ENCODE measurements at places on chromosomes 5 and 9. TPM values are rescaled to one million over a fixed set of nuclear protein-coding genes. Genes with fewer than 3 reads are reported as not detected.

- no peak overlapping the region for H3K4me3 ChIP-seq
- no peak overlapping the region for H3K27ac ChIP-seq
- no peak for DNase-seq
- no peaks in the 10 kb centered on the region for H3K36me3 ChIP-seq
- no peaks in the 10 kb centered on the region for H3K4me1 ChIP-seq
Observed at GRCh38 chr5:52896534-52897237, 92.5 kb upstream of the ITGA2 start.

- H3K36me3 ChIP-seq, result no peaks in the 10 kb centered on the region
- peaks cover 3% of the 10 kb centered on the region for H3K27me3 ChIP-seq
- H3K4me3 ChIP-seq, result no peak overlapping the region
- no peak overlapping the region for H3K27ac ChIP-seq
- H3K4me1 ChIP-seq, result no peaks in the 10 kb centered on the region
Observed at GRCh38 chr9:32776201-32776600, 7.1 kb upstream of the TMEM215 start.

DNA sequence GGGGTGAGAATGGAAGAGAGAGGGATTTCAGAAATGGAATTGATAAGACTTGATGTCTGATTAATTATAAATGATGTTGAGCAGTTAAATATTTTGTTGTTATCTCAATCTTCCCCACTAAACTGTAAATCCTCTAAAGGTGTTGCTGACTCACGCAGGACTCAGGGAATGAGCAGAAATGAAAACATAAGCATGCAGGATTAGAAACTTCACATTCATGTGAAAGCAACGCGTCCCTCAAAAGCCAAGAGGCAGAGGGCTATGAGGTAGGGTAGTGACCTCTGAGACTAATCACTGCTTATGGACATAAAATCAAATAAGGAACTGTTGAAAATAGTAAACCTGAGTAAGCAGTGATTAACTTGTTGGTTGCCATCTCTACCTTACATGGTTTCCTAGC, 21.1 kb downstream of the ADAMTSL1 start:
- H3K36me3 ChIP-seq, result no peaks in the 10 kb centered on the region
- no peaks in the 10 kb centered on the region for H3K4me1 ChIP-seq
- H3K27me3 ChIP-seq, result no peaks in the 10 kb centered on the region
- DNase-seq, result no peak

DNA sequence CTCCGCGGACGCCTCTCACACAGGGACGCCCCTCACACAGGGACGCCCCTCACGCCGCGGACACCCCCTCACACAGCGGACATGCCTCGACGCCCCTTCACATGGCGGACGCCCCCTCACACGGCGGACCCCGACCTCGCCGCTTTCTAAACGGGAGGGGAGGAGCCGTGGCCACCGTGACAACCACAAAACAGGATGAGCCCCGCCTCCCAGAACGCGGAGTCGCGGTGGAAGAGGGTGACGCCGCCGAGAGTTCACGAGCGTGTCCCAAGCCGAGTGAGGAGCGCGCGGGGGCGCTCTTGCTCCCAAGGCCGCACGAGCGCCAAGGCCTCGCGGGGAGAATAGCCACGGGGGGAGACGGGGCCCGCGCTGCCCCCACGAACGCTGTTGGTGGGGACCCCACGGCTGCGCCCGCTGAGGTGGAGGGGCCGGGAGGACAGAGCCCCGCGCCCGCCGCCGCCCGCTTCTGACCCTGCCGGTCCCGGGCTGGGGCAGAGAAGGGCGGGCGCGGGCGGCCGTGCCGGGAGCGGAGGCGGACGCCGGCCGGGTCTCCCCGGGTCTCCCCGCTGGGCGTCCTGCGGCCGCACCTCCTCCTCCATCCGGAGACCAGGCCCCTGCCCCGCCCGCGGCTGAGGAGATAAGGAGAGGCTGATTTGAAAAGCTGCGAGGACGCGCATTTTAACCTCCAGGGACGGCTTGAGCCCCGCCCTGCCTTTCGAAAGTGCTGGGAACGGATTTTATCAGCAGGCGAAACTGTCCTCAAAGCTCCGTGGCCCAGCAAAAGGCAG, 3.9 kb upstream of the NKD2 start:
- peak overlapping the region; percentile 35 for H3K4me3 ChIP-seq
- H3K27me3 ChIP-seq, result peaks cover 5% of the 10 kb centered on the region
- H3K27ac ChIP-seq, result no peak overlapping the region
- peak; percentile 52 for DNase-seq
- H3K4me1 ChIP-seq, result peaks cover 6% of the 10 kb centered on the region
- no peaks in the 10 kb centered on the region for H3K36me3 ChIP-seq

DNA sequence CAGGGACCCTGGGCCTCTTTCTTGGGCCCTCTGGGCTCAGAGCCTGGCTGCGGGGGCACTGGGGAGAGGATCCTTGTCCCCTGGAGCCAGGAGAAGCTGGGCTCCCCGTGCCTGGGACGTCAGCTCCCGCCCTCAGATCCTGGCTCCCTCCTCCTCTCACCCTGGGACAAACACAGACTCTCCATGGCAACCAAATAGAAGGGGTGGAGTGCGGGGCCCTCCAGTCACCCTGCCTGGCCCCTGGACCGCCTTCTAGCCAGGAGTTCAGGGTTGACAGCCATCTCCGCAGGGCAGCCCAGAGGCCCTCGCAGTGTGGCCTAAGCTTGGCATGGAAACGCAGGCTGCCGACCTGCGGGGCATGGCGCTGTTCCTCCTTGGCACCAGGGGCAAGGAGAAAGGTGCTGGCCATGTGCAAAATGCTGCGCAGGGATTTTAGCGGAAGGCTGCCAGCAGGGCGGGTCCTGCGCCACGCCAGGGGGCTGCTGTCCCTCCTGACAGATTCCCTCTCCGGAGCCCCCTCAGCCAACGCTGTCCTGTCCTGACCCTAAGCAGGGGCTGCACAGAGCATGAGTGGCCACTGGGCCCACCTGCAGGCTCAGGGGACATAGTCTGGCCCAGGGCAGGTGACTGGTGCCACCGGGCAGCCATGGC, 1.0 kb downstream of the ZDHHC11 start:
- no peak overlapping the region for H3K4me3 ChIP-seq
- H3K4me1 ChIP-seq, result no peaks in the 10 kb centered on the region
- no peaks in the 10 kb centered on the region for H3K27me3 ChIP-seq
- H3K36me3 ChIP-seq, result no peaks in the 10 kb centered on the region
- no peak overlapping the region for H3K27ac ChIP-seq

DNA sequence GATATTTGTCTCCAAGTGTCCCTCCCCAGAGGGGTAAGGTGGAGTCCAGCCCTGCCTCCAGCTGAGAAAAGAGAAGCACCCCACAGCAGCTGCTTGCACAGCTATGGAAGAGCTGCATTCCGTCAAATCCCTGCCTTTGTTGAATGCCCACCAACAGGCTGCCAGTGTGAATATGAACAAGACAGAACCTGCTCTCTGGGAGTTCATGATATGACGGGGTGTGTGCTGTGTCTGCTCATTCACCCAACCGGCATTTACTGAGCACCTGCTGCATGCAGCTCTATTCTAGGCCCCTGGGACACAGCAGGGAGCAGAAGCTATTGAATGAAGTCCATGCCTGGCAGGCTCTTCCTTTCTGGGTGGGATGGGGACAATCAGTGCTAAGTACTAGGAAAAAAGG, 238.8 kb downstream of the GADD45G start:
- no peaks in the 10 kb centered on the region for H3K27me3 ChIP-seq
- H3K27ac ChIP-seq, result no peak overlapping the region
- no peaks in the 10 kb centered on the region for H3K4me1 ChIP-seq
- H3K4me3 ChIP-seq, result no peak overlapping the region
- DNase-seq, result no peak

Gene FAM153A
- total RNA-seq, result 27.9 TPM

Gene CEP78
- total RNA-seq, result 30.3 TPM

Gene NAIP
- total RNA-seq, result 59.4 TPM

Gene SGTB
- 41.6 TPM for total RNA-seq

Data from naive thymus-derived CD4-positive, alpha-beta T cell (primary cell).